ENCODE measurements at places on chromosomes 1 and 21. TPM values are rescaled to one million over a fixed set of nuclear protein-coding genes. Genes with fewer than 3 reads are reported as not detected.

Gene ARTN
- total RNA-seq = 4.4 TPM

Gene OR2T11
- total RNA-seq = not detected

Gene HTR6
- not detected for total RNA-seq

Gene GJC2
- total RNA-seq = 0.17 TPM

Gene TTC34
- 0.07 TPM for total RNA-seq

Gene FMO5
- total RNA-seq = 0.54 TPM

Gene EFCAB14
- 71.6 TPM for total RNA-seq

Gene OR2T5
- not detected for total RNA-seq

Gene CR1L
- not detected for total RNA-seq

GRCh38 chr1:245578771-245579170 is 424.0 kb downstream of the KIF26B start:
- DNase-seq = peak; percentile 16

DNA sequence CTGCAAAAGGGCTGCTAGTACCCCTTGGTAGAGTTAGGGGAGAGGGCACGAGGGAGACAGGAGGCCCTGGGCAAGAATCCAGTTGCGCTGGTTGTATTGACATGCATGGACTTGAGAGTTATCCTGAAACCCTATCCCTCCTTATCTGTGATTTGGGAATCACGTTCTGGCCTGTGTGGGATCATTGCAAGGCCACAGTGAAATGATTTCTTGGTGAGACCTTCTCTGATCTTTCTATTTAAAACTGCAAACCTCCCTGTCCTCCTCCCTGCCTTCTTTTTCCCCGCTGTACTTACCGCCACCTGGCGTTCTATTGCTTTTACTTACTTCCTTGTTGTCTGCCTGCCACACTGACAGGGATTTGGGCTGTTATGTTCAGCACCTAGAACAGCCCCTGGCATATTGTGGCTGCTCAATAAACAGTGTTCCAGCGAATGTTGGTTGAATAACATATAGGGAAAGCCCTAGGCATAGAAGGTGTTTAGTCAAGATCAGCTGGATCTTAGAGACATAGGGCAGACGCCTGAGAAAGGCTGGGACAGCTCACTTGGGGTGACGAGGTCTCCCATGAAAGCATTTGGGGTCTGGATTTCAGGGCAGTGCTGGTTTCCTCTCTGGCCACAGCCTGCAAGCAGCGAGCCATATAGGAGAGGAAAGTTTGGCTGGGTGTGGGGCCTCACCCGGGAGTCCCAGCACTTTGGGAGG is 25.6 kb downstream of the ALPL start:
- DNase-seq = peak; percentile 75

DNA sequence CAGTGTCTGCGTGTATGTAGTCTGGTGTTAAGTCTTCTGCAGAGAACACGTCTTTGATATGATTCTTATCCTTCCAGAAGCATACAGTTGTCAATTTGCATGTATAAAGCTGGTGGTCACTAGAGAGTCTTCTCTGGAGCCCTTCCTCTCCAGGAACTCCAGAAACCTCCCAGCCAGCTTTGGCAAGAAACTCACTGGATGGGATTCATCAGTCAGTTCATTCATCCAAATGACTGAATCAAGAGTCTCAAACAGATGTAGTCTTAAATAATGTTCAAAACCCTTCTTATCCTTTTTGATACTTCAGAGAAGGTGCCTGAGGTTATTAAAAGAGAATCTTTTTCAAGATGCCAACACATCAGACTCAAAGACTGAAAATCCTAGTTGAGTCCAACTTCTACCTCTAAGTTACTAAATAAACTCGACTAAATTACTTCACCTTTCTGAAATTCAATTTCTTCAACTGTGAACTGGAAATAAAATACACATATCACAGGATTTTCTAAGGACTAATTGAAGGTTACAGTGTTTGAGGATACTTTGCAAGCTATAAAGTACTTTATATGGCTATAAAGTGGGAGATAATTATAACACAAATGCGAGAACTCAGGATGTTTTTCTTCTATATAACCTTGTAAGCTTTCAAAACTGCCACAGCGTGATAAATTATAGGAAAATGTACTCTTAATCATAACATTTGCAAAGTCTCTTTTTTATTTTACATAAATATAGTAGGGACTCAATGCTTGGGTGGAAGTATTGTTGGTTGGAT is 252.4 kb downstream of the FGGY start:
- DNase-seq = no peak

- no peak for DNase-seq
Observed at GRCh38 chr21:46600978-46601377, 3.9 kb downstream of the S100B start.

DNA sequence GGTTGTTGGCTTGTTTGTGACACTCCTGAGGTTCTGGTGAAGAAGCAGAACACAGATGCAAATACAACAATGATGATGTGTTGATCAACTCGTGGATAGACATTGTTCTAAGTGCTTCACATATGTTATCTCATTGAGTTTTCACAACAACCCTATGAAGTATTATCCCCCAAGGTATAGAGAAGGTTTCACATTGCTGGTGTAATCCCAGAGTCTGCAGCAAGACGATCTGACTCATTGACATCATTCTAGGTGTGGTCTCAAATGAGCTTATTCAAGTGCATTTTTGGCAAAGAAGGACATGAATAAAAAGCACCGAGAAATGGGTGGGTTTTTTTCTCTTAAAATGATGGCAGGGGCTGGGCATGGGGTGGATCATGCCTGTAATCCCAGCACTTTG is 64.1 kb upstream of the SCAF4 start:
- no peak for DNase-seq

- peak; percentile 6 for DNase-seq
Observed at GRCh38 chr1:52460694-52461093, 56.3 kb downstream of the PRPF38A start.

DNA sequence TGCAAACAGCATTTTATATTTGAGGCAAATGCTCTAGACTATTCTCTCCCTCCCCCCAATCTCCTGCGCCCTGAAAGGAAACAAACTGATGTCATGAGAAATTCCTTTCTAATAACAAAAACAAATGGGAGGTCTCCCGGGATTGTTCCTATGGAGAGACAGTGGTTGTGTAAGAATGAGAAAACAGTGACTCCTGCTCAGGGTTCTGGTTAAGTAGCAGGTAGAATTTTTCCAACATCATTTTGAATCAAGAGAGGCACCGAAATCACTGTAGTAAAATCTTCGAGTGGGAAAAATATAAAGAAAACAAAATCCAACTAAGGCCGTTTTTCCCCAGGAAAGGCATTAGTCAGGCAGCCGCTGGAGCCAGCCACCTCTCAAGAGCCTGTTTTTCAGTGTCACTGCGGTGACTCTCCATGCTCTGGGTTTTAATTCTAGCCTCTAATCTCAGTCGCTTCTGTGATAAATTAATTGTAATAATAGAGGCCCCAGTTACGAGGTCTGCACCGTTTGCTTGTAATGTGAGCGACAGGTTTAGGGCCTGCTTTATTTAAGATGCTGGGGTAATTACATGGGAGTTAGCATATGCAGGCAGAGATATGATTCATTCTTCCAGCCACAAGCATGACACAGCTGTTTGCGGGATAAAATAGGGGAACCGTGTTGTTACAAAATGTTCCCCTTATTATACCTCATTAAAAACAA is 80.3 kb downstream of the RNF220 start:
- DNase-seq = peak; percentile 81

DNA sequence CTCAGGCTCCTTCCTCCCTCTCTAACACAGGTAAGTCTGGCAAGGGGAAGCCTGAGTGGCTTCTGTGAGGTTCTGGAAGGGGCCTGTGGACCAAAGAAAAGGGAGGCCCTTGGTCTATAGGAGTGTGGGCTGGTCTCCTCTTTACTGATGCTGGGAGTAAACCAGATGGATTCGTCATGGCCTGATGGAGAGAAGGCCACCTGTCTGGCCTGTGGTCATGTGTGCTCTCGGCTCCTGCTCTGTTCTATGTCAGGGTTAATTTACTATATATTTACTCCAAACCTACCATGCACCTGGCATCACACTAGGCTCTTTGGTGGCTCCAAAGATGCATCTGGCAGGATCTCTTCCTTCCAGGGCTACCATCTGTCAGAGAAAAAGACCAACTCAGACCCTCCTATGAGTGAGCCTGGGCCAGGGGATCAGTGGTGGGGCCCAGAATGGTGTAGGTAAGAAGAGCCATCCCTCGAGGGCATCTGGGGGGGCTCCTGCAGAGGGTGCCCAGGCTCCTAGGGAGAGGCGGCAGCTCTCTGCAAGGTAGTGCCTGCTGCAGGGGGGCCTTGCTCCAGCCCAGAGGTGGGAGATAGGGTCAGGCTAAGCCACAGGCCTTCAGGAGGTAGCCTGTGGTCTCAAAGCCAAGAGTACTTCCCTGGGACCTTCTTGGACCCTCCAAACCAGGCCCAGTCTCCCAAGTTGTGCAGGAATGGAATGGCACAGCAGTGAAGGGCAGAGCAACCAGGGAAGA is 68.2 kb upstream of the SELENON start:
- DNase-seq = no peak

DNA sequence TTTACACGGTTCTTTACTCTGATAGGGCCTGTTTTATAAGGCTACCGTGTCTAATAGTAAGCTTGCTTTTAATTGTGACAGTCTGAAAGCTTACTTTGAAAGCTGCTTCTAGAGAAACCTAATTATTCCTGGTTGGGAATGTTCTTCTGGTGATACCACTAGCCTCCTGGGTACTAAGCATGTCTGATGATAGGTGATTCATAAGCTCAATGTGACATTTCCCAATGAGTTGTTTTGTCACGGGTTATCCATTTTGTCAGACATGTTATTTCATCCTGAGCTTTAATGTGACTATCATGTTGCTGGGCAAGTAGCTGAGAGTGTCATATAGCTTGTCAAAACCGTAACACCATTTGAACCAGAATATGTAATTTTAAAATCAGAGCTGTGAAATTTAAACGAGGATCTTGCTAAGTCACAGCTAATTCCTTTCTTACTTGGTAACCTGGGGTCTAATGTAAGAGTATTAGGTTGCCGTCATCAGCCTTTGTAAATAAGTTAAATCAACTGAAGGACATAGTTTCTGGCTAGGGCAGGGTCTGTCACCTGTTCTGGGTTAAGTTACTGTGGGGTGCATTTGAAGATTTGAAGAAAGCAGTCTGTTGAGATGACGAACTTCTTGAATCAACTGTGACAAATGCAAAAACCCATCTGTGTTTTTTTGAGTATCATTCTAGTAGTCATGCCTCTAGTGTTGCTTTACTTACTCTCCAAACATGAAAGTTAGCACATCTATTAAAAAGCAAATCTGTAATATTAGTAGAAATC is 529.2 kb downstream of the USP25 start:
- DNase-seq = no peak

DNA sequence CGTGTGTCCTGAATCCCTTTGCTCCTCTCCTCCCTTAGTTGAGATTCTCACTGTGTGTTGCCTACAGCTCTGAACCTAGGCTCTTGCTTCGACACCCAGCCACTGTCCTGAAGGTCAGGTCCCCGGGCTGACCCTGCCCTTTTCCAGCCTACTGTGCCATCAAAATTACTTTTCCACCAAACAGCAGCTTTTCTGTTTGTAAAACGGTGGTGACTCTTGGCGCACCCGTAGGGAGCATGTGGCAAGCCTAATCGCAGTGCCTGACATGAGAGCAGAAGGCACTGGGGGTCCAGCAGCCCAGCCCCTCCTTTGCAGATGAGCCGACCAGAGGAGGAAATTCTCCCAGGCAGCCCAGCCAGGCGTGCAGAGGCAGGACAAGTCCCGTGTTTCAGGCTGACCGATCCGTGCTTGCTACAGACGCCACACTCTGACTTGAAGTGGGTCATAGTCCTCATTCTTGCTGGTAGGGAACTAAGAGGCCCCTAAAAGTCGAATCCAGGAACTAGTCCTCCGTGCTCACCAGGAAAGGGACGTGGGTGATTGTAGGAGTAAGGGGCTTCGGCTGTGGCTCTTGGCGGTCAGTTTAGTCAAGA is 6.8 kb downstream of the GPR137B start:
- DNase-seq = no peak

DNA sequence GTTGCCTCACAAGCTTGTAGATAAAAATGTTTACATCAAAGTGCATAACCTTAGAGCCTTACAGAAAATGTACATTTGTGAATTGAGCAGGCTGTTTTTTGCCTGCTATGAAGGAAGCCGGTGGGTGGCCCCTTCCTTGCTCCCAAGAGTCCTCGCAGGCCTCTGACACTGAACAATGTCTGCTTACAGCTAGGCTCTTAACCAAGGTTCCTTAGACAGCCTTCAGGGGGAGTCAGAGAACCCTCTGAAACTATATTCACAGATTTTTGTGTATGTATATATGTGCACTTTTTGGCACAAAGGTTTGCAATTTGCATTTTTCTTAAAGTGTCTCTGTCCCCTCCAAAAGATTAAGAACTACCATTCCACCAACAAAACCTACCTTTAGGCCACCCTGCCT is 282.6 kb downstream of the BARHL2 start:
- no peak for DNase-seq

GRCh38 chr21:15367061-15367626 is 302.3 kb upstream of the NRIP1 start:
- peak; percentile 6 for DNase-seq

- no peak for DNase-seq
Observed at GRCh38 chr1:71882226-71882625, 400.1 kb downstream of the NEGR1 start.

- no peak for DNase-seq
Observed at GRCh38 chr21:45957981-45958600, 23.5 kb upstream of the COL6A1 start.

GRCh38 chr1:111199329-111199728 is 1.1 kb downstream of the DENND2D start:
- DNase-seq = no peak

DNA sequence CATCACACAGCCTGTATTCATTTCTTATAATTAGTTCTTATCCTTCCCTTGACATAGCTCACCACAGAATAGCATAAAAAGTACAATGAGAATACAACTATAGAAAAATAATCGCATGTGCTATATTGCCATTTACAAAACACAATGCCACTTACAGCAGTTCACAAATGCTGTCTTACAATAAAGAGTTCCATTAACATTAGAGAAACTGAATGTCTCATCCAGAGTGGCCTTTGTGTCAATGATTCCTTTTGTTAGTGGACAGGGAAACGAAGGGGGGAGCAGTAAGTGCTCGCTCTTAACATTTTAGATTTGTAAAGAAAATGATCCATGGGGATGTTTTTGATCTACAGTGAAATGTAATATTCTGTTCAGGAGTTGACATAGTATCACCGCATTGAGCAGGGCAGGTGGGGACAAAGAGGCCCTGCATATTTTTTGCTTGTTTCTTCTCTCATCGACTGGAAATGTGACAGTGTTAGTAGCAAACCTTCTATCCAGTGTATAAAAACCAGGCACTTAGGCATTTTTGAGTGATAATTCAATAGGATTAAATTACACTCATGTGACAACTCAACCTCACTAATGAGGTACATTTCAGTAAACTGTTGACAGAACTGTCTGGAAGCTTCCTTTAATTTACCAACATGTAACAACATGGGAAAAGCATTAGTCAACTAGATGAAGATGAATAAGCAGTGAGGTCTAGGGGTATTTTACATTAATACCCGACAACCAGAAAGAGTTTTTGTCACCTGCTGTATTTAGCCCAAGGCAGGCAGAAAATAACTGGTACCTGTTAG is 35.6 kb upstream of the RRP15 start:
- no peak for DNase-seq
